Stimulated activated CD8-positive, alpha-beta memory T cell treated with anti-CD3 and anti-CD28 coated beads, Interleukin-15, amount 100 ng/mL, for 4 hours (primary cell): ENCODE measurements at places on chromosomes 7 and 10.

DNA sequence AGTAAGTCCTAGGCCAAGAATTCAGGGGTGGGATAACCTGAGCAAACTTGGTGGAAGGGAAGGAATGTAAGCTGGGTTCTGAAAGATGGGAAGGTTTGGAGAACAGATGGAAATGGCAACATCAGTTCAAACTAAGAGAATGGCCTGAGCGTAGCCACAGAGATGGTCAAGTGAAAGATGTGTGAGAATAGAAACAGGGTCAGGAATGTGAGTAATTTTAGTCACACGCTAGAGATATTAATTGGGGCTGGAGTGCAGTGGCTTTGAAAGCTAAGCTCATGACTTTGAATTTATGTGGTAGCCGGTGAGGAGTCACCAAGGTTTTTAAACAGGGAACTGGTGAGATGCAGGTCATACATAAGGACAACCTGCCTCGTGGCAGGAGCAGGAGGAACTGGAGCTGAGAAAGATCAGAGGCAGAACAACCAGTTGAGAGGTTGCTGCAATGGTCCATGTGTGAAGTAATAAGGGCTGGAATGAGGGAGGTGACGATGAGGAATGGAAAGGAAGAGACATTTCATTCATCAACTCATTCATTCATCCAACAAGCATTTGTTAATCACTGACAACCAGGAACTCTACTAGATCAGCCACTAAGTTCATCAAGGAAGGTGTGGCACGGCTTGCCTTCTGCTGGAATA lies 12.9 kb upstream of the SORBS1 start:
- DNase-seq, result no peak

DNA sequence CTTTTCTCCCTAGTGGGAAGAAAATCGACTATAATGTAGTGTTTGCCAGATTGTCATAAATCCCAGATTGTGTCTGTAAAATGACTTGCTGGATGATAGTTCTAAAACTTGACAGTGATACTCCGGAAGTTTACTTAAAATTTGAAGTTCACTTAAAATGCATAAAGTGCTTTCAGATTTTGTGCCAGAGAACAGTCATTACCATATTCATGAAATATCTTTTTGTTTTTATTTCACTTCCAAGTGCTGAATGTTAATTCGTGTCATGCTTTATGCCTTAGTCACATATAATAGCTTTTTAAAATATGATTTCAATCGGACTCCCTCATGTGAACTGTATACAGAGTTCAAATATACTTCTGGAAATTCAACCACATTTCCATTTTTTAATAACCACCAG lies 30.4 kb downstream of the PRPF18 start:
- no peak for DNase-seq

- no peak for DNase-seq
Observed at GRCh38 chr10:59078978-59079377, 97.5 kb upstream of the PHYHIPL start.

- no peak for DNase-seq
Observed at GRCh38 chr10:27644307-27644939, 101.2 kb downstream of the MKX start.

- DNase-seq, result no peak
Observed at GRCh38 chr7:158276414-158277218, 311.0 kb downstream of the PTPRN2 start.

DNA sequence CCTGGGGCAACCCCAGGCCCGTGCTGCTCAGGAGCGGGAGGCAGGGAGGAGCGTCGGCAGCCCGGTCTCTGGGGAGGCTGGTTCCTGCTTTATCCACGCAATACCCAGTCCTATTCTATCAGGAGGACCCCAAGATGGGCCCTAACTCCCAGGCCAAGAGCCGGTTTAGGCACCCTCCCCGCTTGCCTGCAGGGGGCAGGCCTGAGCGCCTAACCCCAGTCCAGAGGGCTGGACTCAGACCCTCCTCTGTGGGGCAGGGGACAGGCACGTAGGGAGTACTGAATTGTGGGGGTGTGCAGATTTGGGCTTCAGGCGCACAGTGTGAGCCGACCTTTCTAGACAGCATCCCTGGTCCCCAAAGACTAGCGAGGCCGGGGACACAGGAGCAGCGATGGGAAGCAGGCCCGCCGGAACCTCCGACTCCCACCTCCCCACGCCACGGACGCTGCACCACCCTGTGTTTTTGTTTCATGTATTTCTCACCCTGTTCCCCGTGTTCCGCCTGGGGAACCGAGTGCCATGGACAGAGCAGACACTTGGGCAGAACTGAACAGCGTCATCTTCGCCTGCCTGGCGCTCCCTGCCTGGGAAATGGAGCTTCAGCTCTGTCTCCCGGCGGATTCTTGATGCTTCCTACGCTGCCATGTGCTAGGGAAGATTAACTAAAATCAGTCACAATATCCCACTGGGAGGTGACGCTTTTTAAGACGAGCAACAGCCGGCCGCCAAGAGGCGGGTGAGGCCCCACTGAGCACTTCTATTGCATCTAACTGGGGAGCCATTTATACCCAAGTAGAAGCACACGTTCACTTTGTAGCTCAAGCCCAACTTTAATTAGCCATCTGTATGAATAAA lies 5.3 kb downstream of the NUDT1 start:
- DNase-seq, result no peak

GRCh38 chr10:1022413-1022812 lies 3.2 kb downstream of the IDI2 start:
- DNase-seq, result no peak

DNA sequence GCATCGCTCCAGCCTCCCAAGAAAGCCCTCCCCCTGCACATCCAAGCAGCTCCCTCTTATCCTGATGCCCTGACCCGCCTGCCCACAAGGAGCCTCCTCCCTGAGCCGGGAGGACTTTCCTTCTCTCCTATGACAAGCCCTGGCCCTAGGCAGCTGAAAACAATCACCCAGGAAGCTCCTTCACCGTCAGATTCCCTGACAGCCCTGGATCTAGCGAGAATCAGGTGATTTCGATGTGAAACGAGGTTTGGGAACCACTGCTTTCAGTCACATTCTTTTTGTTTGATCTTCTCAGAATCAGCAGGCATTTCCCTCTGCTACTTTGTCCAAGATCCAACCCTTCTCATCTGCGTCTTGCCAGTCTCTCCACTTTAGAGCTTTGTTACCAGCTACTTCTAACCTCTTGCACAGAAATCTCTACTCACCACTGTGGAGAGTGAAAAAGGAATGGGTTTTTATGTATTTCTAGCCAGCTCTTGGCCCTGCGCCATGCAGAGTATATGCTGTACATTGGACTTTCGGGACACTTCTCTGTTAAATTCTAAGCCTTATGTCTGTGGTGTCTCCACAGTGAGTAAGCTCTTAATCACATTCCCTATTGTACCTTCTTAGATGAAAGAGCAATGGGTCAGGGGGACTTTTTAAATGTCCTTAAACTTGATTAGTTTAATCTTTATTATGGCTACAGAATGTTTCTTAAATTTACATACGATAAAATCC lies 253.2 kb upstream of the C7orf33 start:
- DNase-seq, result no peak

- DNase-seq, result no peak
Observed at GRCh38 chr7:919924-920341, 34.5 kb downstream of the ADAP1 start.

DNA sequence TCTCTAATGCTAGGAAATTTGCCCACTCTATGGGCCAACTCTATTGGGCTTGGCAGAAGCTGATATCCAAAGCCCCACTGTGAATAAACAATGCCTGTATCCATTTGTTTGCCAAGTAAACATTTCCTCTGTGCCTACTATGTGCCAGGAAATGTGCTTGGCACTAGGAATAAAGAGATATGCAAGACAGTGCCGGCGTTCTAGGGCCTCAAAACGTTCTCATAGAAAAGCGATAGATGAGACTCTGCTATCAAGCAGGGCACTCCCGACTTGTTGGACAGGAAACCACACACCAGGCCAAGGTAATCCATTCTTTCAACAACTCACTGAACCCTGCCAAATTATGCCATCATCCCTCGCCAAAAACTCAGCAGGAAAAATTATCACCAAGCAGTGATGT lies 196.7 kb downstream of the IPMK start:
- DNase-seq, result no peak

- no peak for DNase-seq
Observed at GRCh38 chr10:62025901-62026879, 124.7 kb downstream of the ARID5B start.

DNA sequence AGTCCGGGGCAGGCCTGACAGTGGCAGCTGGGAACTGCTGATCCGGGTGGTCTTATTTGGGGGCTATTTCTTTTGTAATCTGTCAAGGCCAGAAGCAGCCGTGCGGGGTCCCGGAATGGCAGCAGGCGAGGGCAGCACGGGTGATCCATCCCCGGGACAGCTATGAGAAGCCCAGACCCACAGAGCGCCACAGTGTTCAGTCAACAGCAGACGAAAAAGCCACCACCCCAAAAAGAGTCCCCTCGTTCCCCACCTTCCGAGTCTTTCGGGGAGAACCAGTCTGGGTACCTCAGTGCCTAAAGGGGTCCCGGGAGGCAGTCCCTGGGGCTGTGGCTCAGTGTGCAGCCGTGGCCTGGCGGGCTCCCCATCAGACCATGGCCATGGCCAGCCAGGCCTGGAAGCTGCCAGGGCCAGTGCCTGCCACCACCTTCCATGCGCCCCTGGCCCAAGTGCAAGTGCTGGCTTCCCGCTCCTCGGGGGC lies 125.1 kb upstream of the KCTD7 start:
- no peak for DNase-seq

DNA sequence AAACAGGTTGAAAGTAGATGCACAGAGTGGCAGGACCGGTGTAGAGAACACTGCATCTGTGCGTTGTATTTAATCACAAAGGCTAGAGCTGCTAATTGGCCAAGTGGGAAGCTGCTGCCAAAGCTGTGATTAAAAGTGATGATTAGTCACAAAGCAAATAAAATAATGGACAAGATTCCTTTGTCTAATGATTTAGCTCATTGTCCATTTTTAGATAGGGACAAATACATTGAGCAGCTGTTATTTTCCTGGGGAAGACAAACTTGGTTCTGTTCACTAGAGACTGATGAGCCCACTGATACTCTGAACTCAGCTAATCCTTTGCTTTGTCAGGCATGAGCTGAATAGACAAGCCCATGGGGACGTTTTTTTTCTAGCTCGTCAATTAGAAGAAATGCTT lies 19.7 kb downstream of the UBE3C start:
- DNase-seq, result no peak

DNA sequence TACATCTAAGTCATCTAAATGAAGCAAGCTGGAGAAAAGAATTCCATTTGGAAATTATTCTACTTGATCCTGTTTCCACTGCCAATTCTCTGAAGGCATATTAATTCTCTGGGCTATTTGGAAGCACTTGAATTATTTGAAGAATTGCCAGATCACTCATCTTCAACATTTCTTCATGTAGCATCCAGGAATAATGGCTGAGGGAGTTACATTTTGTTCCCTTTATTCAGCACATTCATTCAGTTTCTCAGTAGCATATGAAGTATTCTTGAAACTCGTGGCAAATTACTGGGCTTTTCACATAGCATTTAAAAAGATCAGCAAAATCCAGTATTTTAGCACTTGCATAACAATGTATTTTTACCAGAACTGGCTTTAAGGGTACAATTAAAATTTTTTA lies 127.1 kb upstream of the VIPR2 start:
- no peak for DNase-seq

DNA sequence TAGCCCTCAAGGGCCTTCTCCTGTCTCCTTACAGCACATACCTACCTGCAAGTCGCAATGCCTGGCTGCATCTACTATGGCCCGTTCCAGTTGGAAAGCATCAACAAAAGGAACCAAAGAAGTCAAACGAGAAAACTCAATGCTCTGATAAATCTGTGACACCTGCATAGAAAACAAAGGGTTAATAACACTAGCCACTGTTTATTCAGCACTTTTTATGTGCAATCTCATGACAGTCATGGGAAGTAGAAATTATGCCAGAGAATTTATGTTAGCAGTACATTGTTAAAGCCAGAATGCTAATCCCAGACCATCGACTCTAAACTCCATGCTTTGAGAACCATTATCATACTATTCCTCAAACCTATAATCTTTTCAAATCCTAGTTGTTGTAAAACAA lies 21.1 kb downstream of the EIF3A start:
- DNase-seq, result no peak

- no peak for DNase-seq
Observed at GRCh38 chr7:75798770-75799169, 14.8 kb downstream of the CCL24 start.

- no peak for DNase-seq
Observed at GRCh38 chr10:128927497-128928161, 539.4 kb upstream of the MGMT start.
